Globus pallidus (tissue), 1 donor: ENCODE measurements at places on chromosomes 2 and 18.

- DNase-seq, result peak; percentile 58
These were observed 45.4 kb upstream of the PAPOLG start for GRCh38 chr2:60710707-60711106.

DNA sequence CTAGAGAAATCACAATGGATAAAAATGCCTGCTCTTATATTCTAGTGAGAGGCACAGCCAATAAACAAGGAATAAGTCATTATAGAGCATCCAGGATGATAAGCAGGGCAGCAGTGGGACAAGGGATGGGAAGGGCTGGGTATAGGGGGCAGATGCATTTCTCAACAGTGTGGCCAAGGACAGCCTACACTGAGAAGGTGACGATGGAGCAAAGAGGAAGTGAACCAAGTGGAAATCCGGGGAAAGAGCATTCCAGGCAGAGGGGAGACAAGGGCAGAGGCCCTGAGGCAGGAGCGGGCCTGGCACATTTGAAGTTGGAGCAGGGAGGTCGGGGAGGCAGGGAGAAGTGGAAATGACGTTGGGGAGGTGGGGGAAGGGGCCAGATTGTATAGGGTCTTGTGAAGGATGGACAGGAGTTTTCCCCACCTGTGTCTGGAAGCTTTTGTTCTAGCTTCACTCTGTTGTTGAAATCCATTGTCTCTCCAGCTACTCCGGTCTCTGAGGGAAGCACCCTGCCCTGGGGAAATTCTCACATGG is 17.6 kb downstream of the TMEM177 start:
- DNase-seq, result no peak

DNA sequence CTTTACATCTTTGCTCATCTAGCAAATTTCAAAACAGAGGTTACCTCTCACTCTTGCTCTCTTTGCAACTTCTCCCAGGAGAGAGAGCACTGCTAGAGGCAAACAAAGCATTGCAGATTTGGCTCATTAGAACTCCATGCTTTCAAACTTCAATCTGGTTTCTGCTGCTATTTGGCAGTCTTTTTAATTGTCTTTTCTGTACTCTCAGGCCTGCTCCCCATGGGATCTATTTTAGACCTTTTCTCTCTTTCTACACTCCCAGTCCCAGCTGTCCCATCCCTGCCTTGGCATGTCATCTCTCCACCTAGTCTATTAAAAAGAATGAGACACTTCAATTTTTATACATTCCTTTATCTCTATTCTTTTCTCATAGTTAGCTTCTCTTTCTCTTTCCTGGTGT is 15.2 kb downstream of the KCNJ3 start:
- no peak for DNase-seq

DNA sequence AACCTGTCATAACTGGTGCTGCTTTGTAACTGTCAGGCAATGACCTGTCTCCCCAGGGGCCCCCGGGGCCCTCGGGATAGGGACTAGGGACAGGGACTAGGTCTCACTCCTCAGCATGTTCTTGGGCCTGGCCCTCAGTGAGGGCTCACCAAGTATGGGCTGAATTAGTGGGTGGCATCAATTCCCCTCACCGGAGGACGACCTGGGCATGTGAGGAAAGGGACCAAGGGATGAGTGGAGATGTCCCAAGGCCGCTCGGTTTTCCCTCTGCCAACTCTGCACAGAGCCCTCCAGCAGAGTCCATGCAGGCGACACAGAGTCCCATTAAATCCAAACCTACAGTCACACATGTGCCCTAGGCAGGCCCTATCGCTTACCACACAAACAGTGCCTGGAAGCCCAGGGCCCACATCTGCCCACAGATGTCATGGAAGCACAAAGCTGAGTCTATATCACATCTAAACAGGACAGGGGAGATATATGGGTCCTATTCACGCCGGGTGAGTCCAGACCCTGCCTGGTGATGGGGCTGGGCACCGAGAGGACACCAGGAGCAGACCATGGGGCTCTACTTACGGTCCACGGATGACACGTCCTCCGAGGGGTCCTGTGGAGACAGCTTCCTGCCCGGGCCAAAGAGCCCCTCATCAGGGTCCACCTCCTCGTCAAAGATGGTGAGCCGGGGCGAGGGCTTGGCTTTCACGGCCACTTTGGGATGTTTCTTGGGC is 26.6 kb downstream of the HS1BP3 start:
- no peak for DNase-seq

DNA sequence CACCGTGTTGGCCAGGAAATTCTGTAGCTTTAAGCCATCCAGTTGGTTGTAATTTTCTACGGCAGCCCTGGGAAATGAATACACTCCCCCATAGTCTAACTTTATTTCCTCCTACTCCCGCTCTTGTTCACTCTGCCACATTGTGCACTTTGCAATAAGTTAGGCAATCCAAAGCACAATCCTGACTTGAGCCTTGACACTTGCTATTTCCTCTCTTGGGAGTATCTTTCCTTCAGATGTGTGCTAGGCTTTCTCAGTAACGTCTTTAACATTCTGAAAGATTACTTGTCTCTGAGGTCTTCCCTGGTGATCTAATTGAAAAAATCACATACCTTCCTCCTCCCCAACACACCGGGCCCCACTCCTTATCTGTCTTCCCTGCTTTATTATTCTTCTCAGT is 65.9 kb upstream of the RAB27B start:
- no peak for DNase-seq

GRCh38 chr18:75124551-75124950 is 84.4 kb downstream of the PTGR3 start:
- no peak for DNase-seq

DNA sequence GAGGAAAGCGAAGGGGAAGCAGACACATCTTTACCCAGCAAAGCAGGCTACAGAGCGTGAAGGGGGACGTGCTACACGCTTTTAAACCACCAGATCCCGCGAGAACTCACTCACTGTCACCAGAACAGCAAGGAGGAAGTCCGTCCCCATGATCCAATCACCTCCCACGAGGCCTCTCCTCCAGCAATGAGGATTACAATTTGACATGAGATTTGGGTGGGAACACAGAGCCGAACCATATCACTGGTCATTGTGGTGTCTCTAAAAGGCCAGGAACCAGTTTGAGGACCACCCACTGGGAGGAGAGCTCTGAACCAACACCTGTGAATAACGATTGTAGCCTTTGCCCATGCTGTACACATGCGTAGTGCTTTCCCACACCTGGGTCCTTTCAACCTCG is 116.6 kb upstream of the FAM136A start:
- no peak for DNase-seq

DNA sequence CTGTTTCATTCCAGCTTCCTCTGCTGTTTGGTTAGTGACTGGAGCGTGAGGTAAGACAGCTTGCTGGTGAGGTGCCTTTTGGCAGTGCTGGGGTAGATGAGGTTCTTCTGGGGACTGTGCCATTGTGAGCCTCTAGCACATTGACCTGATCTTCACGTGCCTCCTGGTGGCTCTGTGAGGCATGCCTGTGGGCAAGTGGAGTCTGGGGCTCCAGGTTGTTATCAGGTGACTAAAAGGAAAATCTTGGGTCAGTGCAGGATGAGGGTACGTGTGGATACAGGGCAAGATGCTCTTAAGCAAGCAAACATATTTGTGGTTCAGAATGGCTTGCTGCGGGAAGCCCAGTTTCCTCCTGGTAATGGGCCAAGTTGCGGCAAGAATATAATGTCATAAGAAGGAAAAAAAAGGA is 75.4 kb downstream of the FHOD3 start:
- DNase-seq, result no peak

DNA sequence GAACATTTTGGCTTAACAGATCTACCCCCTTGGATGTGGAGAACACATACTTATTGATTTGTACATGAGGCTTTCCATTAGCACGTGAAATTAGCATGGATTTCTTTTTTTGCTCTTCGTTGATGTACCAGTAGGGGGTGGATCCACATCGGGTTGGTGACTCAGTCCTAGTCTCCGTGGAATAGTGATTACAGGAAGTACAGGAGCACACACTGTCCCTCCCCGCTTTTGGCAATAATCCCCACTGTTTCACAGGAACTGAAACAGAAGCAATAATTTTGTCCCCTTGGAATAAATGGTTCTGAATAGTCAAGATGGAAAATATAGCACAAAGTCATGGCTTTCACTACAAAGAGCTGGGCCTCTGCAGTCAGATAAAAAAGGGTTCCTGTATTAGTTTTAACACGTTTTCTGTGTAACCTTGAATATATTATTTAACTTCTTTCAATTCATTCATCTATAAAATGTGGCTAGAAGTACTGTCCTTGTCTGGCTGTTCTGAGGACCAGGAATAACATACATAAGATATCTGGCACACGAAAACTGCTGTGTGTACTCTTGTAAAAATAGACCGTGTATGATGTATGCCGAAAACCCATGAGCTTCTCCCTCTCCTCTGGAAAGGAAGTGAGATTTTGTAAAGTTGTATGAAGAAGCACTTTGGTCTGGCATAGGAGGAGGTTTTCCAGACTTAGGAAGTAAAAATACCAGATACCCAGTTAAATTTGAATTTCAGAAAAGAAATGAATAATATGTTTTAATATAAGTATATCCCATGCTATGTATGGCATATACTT is 229.2 kb downstream of the GALR1 start:
- peak; percentile 33 for DNase-seq

DNA sequence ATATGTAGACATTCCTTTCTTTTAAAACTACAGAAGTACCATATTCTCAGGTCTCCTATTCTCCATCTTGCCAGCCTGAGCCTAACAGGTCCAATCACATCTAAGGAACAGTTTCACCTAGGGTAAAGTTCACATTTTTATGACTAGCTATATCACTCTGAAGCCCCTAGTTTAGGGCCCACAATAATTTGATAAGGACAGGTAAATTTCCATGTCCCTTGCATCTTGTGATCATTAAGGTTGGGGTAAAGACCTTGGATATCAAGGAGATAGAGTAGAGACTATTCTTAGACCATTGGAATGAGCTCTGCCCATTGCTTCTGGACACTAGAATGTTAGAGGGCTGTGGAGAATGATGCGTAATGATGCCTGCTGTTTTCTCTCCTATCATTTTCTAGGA is 185.7 kb downstream of the SLC8A1 start:
- no peak for DNase-seq

DNA sequence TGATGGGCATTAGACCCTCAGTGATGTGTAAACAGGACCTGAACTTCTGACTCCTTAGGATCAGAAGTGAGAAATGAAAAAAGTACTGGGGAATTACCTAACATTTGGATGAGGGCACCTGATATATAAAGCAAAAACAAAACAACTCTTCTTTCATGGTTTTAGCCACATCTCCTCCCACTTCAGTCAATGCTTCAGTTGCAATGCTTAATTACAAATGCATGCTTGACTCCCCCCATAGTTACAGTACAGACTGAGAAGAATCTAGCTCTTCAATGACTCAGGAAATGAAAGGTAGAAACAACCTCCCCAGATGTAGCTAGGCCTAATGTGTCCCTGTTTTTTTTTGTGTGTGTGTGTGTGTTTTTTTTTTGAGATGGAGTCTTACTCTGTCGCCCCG is 276.8 kb upstream of the POU3F3 start:
- DNase-seq, result no peak

GRCh38 chr18:61531182-61531581 is 198.0 kb downstream of the CDH20 start:
- DNase-seq, result peak; percentile 76

DNA sequence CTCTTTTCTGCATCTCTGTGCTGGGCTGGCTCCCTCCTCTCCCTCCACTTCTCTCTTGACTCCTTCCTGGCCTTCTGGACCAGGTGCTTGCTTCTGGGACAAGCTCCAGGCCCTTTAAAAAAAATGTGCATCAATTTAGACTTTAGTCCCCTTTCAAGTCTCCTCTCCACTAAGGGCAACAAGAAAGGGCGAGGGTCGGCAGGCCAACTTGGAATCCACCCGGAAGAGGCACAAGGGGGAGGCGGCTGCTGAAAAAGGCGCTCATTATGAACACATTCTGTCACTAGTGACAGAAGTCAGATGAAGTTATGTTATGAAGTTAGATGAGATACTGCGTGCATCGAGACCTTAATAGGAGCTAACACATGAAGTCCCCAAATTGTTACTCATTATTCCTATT is 13.6 kb upstream of the RHOB start:
- DNase-seq, result no peak

DNA sequence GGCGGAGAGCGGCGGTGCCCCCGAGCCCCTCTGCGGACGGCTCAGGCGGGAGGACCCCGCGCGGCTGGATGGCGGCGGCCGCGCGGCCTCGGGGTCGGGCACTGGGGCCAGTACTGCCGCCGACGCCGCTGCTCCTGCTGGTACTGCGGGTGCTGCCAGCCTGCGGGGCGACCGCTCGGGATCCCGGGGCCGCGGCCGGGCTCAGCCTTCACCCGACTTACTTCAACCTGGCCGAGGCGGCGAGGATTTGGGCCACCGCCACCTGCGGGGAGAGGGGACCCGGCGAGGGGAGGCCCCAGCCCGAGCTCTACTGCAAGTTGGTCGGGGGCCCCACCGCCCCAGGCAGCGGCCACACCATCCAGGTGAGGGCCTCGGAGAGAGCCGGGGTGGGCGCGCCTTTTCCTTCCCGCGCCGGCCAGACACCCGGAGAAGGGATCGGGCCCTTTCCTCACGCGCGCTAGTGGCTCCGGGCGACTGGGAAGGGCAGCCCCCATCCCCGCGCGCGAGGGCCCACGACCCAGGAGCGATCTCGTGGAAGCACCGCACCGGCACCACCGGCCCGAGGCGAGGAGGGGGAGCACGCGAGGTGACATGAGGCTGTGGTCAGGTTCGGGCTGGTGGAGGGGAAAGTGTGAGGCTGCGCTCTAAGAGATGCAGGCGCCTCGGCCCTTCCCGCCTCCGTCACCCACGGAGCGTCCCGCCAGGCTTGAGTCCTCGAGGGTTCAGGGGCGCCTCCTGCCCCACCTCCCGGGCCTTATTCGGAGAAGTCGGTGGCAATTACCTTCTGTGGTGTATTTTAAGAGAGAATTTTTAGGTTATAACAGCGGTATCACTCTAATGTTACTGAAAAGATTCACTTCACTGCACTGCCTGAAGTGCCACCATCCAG is 607 bp downstream of the LAMA3 start:
- no peak for DNase-seq

GRCh38 chr18:67417864-67418523 is 98.5 kb downstream of the DSEL start:
- DNase-seq, result peak; percentile 7

- DNase-seq, result no peak
These were observed 102.5 kb downstream of the BARD1 start for GRCh38 chr2:214706986-214707385.

GRCh38 chr2:144559242-144559641 is 39.3 kb upstream of the ZEB2 start:
- no peak for DNase-seq

DNA sequence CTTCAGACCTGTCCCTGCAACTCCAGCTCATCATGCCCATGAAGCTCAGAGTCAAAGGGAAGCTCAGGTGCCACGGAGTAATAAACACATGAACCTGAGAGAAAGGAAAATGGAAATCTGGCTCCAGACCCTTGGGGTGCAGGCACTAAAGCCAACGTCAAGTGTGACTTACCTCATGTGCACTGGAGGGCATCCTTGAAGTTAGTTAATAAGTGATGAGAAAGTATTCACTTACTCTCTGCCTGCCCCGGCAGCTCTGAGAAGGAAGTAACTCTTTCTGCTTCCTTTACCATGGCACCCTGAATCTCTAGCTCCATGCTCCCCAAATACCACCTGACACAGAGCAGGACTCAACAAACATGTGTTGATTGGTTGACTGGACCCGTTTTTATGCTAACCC is 21.4 kb upstream of the AGAP1 start:
- DNase-seq, result no peak
